ENCODE measurements at places on chromosomes 7 and 10.

DNA sequence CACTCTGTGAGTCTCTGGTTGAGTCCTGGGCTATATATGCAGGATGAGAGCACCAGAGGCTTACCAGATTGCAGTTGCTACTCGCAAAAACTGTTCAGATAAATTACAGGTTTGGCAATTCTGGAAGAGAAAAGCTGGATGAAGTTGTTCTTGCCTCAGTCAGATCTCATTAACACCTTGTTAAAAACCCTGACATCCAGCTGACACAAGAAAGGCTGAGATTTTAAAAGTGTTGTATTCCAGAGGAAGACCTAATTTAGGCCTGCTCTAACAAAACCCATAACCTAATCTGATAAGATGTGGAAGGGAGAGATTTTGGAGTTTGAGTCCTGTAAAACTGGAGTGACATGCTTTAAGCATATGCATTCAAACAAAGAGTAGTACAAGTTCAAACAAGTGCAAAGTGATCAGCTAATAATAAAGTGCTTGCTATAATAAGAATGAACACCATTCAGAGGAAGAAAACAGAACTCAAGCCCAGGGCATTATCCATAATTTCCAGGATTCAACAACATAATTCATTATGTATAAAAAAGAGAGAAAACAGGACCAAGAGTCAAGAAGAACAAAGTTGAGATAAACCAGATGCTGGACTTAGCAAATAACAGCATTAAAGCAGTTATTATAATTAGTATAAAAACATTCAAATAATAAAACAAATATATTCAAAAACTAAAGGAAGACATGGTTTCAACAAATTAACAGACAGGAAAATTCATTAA, 135.5 kb downstream of the CD36 start:
- no peak overlapping the region for H3K4me3 ChIP-seq
- no peaks in the 10 kb centered on the region for H3K36me3 ChIP-seq
- H3K4me1 ChIP-seq = peaks cover 17% of the 10 kb centered on the region
- no peak for DNase-seq
- no peaks in the 10 kb centered on the region for H3K27me3 ChIP-seq

DNA sequence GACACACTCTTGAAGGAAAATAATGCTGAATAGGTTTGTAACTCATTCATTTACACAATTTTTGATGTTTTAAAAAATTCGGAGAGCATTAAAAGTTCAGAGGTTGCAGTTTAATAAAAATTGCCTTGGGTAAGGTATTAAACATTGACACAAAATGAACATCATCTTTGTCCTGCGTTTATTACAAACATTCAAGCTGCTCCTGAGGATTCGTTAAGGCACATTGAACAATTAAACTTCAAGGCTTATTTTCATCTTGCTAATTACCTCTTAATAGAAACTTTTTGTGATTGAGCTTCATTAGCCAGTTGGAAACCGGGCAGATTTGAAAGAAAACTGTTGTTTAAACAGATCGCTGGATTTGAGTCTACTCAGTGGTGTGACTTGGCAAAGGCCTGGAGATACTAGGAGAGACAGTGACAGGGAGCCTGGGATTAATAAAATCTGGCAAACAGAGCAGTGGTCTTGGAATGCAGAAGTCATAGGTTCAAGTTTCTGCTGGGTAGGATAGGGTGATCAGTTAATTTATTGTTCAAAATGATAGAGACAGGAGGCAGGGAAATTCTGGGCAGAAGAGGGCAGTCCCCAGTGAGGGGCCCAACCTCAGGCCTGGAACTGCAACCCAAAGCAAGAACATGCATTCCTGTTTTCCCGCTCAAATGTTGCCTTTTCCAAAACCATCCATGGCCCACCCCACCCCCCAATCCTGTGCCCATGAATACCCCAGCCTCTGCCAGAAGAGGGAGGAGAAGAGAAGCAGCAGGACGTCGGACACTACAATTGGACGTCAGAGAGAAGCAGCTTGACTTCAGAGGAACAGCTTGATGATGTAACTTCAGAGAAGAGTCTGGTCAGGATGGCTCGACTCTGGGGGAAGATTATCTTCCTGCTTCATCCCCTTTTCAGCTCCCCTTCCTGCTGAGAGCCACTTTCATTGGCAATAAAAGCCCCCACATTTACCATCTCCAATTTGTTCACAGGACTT, 43.5 kb upstream of the SLC35G1 start:
- no peak overlapping the region for H3K4me3 ChIP-seq
- H3K36me3 ChIP-seq = peaks cover 5% of the 10 kb centered on the region
- DNase-seq = no peak
- H3K27me3 ChIP-seq = peaks cover 9% of the 10 kb centered on the region
- H3K27ac ChIP-seq = no peak overlapping the region

DNA sequence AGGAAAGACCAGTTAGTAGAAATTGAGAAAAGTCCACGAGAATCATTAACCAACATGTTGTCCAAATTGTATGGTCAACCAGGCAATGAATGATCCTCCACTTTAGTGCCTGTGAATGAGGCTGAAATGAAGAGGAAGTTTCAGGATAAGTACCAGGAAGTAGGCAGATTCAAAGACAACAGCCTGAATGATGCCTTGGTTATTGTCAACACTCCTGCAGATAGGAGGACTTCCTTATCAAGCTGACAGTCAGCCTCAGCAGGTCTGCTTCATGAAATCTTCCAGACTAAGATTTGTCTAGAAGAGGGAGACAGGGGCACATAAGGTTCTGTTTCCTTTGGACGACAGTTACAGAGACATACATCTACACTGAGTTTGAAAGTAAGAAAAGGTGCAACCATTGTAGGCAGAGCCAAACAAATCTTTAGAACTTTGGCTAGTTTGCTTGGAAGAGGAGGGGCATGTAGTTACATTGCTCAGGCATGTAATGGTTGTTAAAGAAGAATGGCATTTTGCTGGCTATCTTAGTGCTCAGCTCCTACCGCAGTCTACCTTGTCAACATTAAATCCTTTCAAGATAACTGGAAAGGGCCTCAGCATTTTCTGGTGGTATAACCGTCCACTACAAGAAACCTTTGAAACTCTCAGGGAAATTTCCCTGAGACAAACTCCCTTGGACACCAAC, 81.4 kb downstream of the ABI1 start:
- DNase-seq = no peak
- H3K4me3 ChIP-seq = no peak overlapping the region
- no peaks in the 10 kb centered on the region for H3K27me3 ChIP-seq
- peaks cover 6% of the 10 kb centered on the region for H3K36me3 ChIP-seq

GRCh38 chr10:117496616-117497028, 45.9 kb upstream of the EMX2 start:
- peaks cover 7% of the 10 kb centered on the region for H3K36me3 ChIP-seq
- H3K27me3 ChIP-seq = no peaks in the 10 kb centered on the region
- H3K27ac ChIP-seq = no peak overlapping the region
- H3K4me3 ChIP-seq = no peak overlapping the region
- peak; percentile 88 for DNase-seq

- H3K36me3 ChIP-seq = no peaks in the 10 kb centered on the region
- peaks cover 23% of the 10 kb centered on the region for H3K27me3 ChIP-seq
- no peak overlapping the region for H3K27ac ChIP-seq
- no peak for DNase-seq
These were observed 130.5 kb upstream of the UNC5B start for GRCh38 chr10:71081912-71082311.

GRCh38 chr7:44210107-44210506, 9.3 kb downstream of the YKT6 start:
- no peak overlapping the region for H3K4me3 ChIP-seq
- H3K4me1 ChIP-seq = peaks cover 6% of the 10 kb centered on the region
- no peak for DNase-seq

GRCh38 chr10:111128331-111129180, 51.7 kb downstream of the ADRA2A start:
- H3K27ac ChIP-seq = no peak overlapping the region
- peaks cover 3% of the 10 kb centered on the region for H3K27me3 ChIP-seq

DNA sequence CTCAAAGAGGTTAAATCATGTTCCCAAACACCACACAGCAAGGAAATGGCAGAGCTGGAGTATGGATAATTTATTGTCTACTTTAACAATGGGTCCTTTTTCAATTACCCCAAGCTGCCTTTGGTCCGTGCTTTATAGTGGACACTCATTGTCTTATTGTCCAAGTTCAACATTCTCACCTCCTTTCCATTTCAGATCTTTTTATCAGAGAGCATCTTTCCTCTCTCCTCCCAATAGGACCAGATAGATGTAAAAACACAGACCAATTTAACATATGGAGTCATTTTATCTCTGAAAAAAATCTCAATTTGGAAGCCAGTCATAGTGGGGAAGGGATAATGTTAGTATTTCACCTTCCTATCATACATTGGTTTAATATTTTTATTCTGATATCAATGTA, 83.5 kb upstream of the WAC start:
- H3K36me3 ChIP-seq = peaks cover 9% of the 10 kb centered on the region
- H3K4me3 ChIP-seq = no peak overlapping the region
- no peaks in the 10 kb centered on the region for H3K4me1 ChIP-seq
- no peak overlapping the region for H3K27ac ChIP-seq

- DNase-seq = no peak
- peaks cover 2% of the 10 kb centered on the region for H3K27me3 ChIP-seq
- H3K4me1 ChIP-seq = no peaks in the 10 kb centered on the region
- no peak overlapping the region for H3K4me3 ChIP-seq
- H3K36me3 ChIP-seq = peaks cover 7% of the 10 kb centered on the region
These were observed 131.3 kb upstream of the NRP1 start for GRCh38 chr10:33465747-33466146.

- H3K27ac ChIP-seq = no peak overlapping the region
- no peaks in the 10 kb centered on the region for H3K27me3 ChIP-seq
- peaks cover 26% of the 10 kb centered on the region for H3K36me3 ChIP-seq
These were observed 11.0 kb downstream of the MINDY3 start for GRCh38 chr10:15849316-15849715.

DNA sequence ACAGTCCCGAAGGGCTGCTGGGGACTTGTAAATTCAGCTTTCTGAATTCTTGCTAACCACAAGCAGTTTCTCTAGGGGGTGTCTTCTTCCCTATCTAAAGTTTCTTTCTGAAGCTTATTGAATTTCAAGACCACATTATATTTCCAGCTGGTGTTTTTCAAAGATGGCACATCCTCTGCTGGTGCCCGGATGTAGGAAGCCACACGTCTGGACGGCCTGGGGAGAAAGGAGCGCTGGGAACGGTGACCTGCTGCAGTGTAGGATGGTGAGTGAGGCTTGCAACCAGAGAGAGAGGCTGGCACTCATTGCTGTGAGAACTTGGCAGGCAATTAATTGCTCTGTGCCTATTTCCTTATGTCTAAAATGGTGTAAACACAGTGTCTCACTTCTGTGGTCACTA, 776.4 kb downstream of the TYW1 start:
- no peak overlapping the region for H3K27ac ChIP-seq
- no peaks in the 10 kb centered on the region for H3K36me3 ChIP-seq
- peaks cover 4% of the 10 kb centered on the region for H3K27me3 ChIP-seq

- DNase-seq = no peak
- no peaks in the 10 kb centered on the region for H3K36me3 ChIP-seq
- H3K27me3 ChIP-seq = no peaks in the 10 kb centered on the region
- no peaks in the 10 kb centered on the region for H3K4me1 ChIP-seq
These were observed 250.2 kb upstream of the PTER start for GRCh38 chr10:16186564-16186963.

DNA sequence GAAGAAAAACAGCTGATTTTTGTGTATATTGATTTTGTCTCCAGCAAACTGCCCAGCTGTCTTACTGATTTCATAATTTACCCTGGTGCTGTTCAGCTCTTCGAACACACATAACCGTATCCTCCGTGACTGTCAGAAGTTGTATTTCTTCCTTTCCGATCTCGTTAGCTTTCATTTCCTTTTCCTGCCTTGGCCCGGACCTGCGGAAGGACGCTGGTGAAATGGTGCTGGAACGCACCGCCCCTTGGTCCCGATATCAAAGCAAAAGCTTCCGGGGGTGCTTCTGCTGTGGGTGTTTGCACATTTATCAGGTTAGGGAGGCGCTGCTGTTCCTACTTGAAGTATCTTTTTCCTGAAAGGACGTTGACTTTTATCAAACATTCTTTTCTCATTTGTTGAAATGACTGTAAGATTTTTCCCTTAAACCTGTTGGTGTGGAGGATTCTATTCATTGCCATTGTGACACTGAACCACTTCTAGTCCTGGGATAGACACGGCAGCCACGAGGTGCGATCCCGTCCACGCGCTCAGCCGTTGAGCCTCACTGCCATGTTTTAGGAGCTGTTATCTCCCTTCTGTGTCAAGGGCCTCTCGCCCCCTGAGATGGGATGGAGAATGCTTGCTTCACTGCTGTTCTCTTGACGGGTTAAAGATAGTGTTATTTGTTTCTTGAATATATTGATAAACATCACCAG, 72.6 kb downstream of the FOXL3 start:
- peaks cover 11% of the 10 kb centered on the region for H3K27me3 ChIP-seq
- H3K36me3 ChIP-seq = no peaks in the 10 kb centered on the region
- H3K4me3 ChIP-seq = peak overlapping the region; percentile 14
- peaks cover 14% of the 10 kb centered on the region for H3K4me1 ChIP-seq
- DNase-seq = peak; percentile 6
- no peak overlapping the region for H3K27ac ChIP-seq

- no peak overlapping the region for H3K4me3 ChIP-seq
- peaks cover 7% of the 10 kb centered on the region for H3K4me1 ChIP-seq
- H3K36me3 ChIP-seq = no peaks in the 10 kb centered on the region
- DNase-seq = no peak
- no peak overlapping the region for H3K27ac ChIP-seq
- no peaks in the 10 kb centered on the region for H3K27me3 ChIP-seq
These were observed 39.0 kb upstream of the AOAH start for GRCh38 chr7:36763132-36763816.

GRCh38 chr10:2456834-2457233, 610.5 kb upstream of the PFKP start:
- peaks cover 14% of the 10 kb centered on the region for H3K36me3 ChIP-seq
- H3K27ac ChIP-seq = no peak overlapping the region
- no peaks in the 10 kb centered on the region for H3K4me1 ChIP-seq
- no peak for DNase-seq
- peaks cover 1% of the 10 kb centered on the region for H3K27me3 ChIP-seq

GRCh38 chr10:103983367-103983911, 16.5 kb downstream of the SLK start:
- H3K27me3 ChIP-seq = peaks cover 2% of the 10 kb centered on the region
- H3K4me3 ChIP-seq = peak overlapping the region; percentile 39
- peaks cover 39% of the 10 kb centered on the region for H3K4me1 ChIP-seq
- H3K36me3 ChIP-seq = no peaks in the 10 kb centered on the region
- no peak for DNase-seq

DNA sequence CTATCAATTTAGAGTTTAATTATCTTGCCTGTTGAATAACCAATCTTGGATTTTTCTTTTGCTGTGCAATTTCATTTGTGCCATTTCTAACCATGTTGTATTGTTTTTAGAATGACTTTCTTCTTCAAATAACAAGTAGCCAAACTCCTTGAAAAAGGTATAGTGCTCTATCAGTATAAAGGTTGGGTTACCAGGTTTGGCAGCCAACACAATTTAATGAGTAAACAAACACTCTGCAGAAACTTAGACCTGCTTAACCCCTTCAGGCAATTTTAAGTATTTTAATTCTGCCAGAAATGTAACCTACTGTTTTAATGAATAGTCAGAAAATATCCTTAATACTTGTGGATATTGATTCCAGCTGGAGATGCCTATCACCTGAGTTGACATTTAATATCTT, 299.8 kb downstream of the ARL4A start:
- no peaks in the 10 kb centered on the region for H3K36me3 ChIP-seq
- H3K27ac ChIP-seq = no peak overlapping the region
- no peak for DNase-seq
- H3K4me1 ChIP-seq = peaks cover 8% of the 10 kb centered on the region
- no peaks in the 10 kb centered on the region for H3K27me3 ChIP-seq

- no peak overlapping the region for H3K27ac ChIP-seq
- no peaks in the 10 kb centered on the region for H3K4me1 ChIP-seq
- no peak for DNase-seq
- no peaks in the 10 kb centered on the region for H3K36me3 ChIP-seq
These were observed 638.5 kb downstream of the CCSER2 start for GRCh38 chr10:84966708-84967441.
